ENCODE measurements at places on chromosomes 6 and 20.

GRCh38 chr6:24080711-24081110 is 45.3 kb upstream of the NRSN1 start:
- no peak for DNase-seq

DNA sequence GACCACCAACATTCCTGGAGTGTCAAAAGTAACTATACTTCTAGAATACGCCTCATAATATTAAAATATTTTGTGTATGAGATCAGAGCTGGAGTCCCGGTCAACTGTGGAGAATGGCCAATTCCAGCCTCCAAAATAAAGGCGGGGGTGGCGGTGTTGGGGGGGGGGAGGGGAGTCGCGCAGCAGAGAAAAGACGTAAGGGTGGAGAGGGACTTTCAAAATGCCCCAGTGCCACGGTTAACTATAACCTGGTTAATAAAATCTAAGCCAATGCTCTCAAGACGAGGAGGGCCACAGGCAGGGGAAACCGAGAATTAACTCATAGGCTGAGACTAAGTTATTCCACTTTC is 1.3 kb downstream of the NUP153 start:
- no peak for DNase-seq

GRCh38 chr6:71034563-71035345 is 77.9 kb upstream of the B3GAT2 start:
- no peak for DNase-seq

- no peak for DNase-seq
Measured at GRCh38 chr6:115310156-115310555, 750.5 kb downstream of the FRK start.

- DNase-seq: no peak
Measured at GRCh38 chr6:117552618-117553017, 49.7 kb downstream of the GOPC start.

DNA sequence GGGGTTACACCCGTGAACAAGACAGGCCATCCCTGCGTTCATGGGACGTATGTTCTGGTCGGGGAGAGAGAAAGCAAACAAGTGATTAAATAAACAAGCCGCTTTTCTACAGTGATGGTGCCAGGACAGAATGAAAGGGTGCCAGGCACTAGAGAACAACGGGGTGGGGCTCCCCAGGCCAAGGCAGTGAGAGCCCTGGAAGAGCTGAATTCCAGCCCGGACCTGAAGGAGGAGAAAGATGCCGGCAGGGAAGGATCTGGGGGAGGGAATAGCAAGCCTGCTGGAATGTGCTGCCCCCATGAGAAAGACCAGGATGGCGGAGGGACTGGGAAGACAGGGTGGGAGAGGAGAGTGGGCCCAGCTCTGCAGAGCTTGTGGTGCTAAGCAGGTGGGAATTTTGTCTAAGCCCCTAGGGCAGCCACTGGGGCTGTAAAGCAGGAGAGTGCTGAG is 7.5 kb downstream of the SNAI1 start:
- DNase-seq: no peak

DNA sequence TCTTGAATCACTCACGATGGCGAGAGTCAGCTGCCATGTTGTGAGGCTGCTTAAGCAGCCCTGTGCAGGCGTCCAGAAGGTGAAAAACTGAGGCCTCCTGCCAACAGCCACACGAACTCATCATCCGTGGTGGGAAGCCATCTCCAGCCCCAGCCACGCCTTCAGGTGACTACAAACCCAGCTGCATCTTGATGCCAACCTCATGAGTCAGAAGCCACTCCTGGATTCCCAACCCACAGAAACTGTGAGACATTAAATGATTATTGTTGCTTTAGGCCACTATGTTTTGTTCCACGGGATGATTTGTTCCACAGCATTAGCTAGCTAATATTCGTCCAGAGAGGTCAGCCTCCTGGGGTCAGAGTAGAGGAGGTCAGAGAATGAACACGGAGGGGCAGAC is 80.5 kb downstream of the SNX5 start:
- DNase-seq: no peak

DNA sequence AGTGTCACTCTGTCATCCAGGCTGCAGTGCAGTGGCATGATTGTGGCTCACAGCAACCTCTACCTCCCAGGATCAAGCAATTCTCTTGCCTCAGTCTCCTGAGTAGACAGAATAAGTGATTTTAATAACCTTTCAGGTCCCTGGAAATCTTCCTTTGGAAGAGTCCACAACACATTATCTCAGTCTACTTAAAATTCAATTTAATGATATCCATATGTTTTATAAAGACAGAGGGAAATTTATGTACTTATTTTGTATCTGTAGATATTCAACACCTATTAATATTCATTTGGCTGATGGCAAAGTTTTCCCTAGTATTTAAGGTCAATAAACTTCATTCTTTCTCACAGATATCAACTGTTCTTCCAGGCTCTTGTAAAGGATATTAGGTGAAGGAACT is 881.4 kb upstream of the GJE1 start:
- DNase-seq: no peak

- no peak for DNase-seq
Measured at GRCh38 chr20:57840504-57841296, 130.9 kb upstream of the PMEPA1 start.

DNA sequence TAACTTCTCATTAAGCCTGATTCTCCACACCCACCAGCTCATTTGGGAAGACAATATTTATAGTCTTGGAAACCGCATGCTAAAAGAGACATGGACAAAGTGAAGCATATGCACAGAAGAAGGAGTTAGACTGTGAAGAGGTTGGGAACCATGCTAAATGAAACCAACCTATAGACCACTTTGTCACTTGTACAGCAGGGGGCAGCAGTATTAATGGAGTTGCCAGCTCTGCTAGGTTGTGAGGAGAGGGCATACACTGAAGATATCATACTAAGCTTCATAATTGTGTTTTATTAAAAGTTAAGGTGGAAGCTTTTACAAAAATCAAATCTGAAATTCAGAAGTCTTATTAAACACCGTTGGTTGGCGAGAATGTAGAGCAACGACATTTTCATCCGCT is 38.3 kb upstream of the HMGCLL1 start:
- no peak for DNase-seq

GRCh38 chr6:47261191-47261590 is 48.5 kb downstream of the TNFRSF21 start:
- no peak for DNase-seq

DNA sequence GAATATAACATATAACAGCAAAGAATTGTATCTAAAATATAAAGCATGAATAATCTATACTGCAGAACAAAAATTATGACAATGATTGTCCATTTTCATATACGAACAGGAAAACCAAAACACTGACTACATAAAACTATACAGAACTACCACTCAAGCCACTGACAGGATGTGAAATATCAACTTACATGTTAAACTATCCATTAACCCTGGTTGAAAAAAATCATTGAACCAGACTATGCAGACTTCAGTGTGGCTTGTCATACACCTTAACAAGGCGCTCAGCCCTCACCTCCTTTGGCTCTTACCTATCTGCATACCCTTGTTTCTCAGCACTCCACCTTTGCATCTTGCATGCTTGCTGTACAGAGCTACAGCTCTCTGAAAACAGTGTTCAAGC is 34.9 kb downstream of the ASCC3 start:
- DNase-seq: no peak

GRCh38 chr20:53180928-53181362 is 208.8 kb downstream of the TSHZ2 start:
- DNase-seq: no peak

DNA sequence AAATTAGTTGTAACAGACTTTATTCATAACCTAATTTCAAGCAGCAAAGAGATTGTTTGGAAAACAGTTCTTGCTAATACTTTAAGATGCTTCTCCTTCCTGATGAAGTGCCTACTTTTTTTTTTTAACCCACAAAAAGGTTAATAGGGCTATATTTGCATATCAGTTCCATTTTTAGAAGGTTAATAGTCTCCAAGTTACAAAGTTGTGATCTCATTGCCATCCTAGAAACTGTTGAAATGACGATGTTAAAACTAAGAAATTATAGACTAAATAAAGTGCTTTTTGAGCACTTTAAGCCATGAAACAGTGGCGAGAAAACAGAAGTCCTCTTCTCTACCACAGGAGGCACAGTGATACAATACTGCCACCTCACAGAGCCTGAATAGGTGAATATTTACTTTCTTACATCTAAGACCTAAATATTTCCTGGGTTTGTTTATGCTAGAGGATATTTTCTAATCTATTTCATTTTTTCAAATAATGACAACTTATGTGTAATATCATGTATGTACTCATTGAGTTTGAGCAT is 5.3 kb downstream of the RNF144B start:
- DNase-seq: no peak

DNA sequence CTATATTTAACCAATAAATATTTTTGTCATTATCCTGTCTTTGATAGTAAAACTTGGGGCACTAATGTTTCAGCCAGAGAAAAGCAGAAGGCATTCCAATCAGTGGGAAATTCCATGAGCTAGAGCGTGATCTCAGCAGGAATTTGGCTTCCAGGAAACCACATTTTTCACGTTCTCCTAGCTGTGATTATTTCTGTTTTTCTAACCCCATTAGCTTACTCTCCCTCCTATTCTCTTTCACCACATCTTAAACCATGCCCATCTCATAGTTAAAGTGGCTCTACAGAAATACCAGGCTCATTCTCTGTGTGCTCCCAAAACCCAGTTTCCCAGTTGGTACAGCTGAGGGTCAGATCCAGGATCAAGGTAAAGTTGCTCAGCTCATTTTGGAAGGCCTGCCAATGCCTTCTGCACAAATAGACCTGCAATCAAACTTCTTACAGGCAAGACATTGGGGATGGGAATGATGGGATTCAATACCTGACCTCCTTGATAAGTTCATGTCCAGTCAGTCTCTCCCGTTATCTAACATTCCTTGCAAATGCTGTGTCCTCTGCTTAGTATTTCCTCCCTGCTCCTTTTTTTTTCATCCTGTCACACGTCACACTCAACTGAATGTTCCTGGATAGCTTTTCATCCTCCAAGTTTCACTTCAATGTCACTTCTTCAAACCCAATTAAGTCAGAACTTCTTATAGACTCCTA is 33.1 kb upstream of the TMEM30A start:
- DNase-seq: no peak

GRCh38 chr6:7978736-7979135 is 68.1 kb upstream of the TXNDC5 start:
- DNase-seq: no peak

All from activated T-helper 1 cell treated with Interleukin-2 at 50 U/mL for 16 hours (primary cell).